ENCODE measurements at places on chromosomes 3 and 15. TPM values are rescaled to one million over a fixed set of nuclear protein-coding genes. Genes with fewer than 3 reads are reported as not detected.

The NPAP1 gene
- not detected for total RNA-seq

GRCh38 chr3:152676810-152677379, 158.0 kb upstream of the P2RY1 start:
- no peak overlapping the region for H3K4me3 ChIP-seq
- no peaks in the 10 kb centered on the region for H3K27me3 ChIP-seq
- H3K4me1 ChIP-seq: no peaks in the 10 kb centered on the region
- H3K36me3 ChIP-seq: no peaks in the 10 kb centered on the region
- no peak for DNase-seq

DNA sequence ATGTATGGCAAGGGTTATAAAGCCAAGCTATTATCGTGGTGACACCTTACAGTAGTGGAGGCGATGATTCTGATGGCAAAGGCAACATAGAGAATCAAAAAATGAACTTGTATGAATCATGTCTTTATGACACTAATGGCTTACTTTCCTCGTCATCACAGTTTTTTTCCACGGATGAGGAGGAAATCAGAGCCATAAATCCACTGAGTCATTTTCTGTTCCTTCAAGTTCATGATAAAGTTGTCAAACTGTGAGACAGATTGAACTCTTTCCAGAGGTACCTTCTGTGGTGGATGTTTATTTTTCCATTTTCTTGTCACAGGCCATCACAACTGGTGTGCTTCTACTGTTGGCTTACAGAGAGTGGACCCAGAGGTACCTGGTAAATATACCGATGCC, 8.5 kb downstream of the TMEM212 start:
- no peak overlapping the region for H3K27ac ChIP-seq
- H3K27me3 ChIP-seq: no peaks in the 10 kb centered on the region
- H3K36me3 ChIP-seq: no peaks in the 10 kb centered on the region
- H3K4me3 ChIP-seq: no peak overlapping the region
- no peak for DNase-seq
- H3K4me1 ChIP-seq: no peaks in the 10 kb centered on the region

DNA sequence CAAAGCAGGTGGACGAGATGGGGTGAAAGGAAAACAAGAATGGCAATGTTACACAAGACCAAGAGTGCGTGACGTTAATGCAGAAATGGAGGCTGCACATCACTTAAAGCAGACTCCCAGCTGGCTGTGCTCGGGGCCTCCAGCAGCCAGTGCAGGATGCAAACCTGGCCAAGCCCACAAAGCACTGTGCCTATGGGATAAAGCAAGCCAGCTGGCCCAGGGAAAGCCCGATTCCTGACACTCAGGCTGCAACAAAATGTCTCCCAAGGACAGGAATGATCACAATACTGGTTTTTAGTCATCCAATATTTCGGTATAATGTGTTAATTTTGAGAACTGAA, 86.2 kb downstream of the SEC22A start:
- no peak for DNase-seq
- no peaks in the 10 kb centered on the region for H3K4me1 ChIP-seq
- H3K36me3 ChIP-seq: peaks cover 3% of the 10 kb centered on the region
- no peak overlapping the region for H3K27ac ChIP-seq

The ITIH3 gene
- 6.8 TPM for total RNA-seq

The GOLGA6A gene
- total RNA-seq: not detected

The CELSR3 gene
- 0.91 TPM for total RNA-seq

The CHST13 gene
- total RNA-seq: 0.55 TPM

DNA sequence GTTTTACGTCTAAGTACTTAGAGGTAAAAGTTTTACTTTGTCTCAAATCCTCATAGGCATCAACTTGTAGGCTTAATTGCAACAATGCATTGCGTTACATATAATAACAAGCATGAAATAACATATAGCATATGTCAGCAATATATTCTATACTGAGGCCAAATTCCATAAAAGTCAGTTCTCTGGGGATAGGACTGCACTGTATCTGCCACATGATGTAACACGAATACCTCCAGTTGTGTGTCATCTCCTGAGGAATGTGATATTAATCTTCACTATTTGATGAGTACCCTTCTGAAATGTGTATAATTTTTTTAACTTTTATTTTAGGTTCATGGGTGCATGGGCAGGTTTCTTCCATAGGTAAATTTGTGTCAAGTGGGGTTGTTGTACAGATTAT, 126.4 kb downstream of the IMPG2 start:
- H3K27me3 ChIP-seq: no peaks in the 10 kb centered on the region
- no peaks in the 10 kb centered on the region for H3K4me1 ChIP-seq
- H3K36me3 ChIP-seq: no peaks in the 10 kb centered on the region
- no peak for DNase-seq

The RAB6B gene
- 12.0 TPM for total RNA-seq

DNA sequence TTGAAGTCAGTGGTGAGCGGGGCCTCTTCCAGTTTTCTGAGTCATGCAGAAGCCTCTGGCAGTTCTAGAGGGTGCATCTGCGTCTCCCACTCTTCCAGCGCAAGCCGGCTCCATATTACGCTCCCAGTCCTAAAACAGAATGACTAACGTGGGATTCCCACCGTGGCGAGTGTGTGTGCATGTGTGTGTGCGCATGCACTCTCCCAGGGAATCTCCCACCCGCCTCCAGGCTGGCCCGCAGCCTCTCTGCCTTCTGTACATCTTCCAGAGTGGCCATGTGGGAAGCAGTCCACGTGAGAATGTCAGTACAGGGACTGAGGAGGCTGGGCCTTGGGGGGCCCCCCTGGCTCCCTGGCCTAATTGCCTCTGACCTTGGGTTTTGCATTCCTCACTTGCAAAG, 87.7 kb downstream of the LSM3 start:
- no peaks in the 10 kb centered on the region for H3K27me3 ChIP-seq
- no peak overlapping the region for H3K27ac ChIP-seq
- H3K4me3 ChIP-seq: no peak overlapping the region
- no peaks in the 10 kb centered on the region for H3K36me3 ChIP-seq

The SLC38A3 gene
- total RNA-seq: 1.4 TPM

- no peaks in the 10 kb centered on the region for H3K4me1 ChIP-seq
- no peaks in the 10 kb centered on the region for H3K36me3 ChIP-seq
Observed at GRCh38 chr3:83941990-83942745, 1016.6 kb upstream of the CADM2 start.

The KNG1 gene
- not detected for total RNA-seq

The CISH gene
- 8.3 TPM for total RNA-seq

GRCh38 chr3:123854905-123855304, 29.2 kb downstream of the MYLK start:
- no peak overlapping the region for H3K4me3 ChIP-seq
- no peaks in the 10 kb centered on the region for H3K27me3 ChIP-seq
- H3K27ac ChIP-seq: no peak overlapping the region

DNA sequence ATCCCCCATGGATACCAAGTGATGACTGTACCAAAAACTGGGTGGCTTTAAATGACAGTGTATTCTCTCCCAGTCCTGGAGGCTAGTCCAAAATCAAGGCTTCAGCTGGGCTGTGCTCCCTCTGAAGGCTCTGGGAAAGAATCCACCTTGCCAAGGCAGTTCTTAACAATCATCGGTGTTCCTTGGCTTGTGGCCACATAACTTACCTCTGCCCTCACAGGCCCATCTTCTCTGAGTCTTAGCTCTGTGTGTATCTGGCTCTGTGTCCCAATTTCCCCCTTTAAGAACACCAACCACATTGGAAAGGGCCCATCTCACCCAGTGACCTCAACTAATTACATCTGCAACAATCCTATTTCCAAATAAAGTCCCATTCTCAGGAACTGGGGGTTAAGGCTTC, 503.0 kb upstream of the PROK2 start:
- H3K36me3 ChIP-seq: no peaks in the 10 kb centered on the region
- H3K4me1 ChIP-seq: no peaks in the 10 kb centered on the region
- H3K4me3 ChIP-seq: no peak overlapping the region
- no peaks in the 10 kb centered on the region for H3K27me3 ChIP-seq

GRCh38 chr3:32132121-32132520, 25.7 kb downstream of the GPD1L start:
- H3K36me3 ChIP-seq: peaks cover 1% of the 10 kb centered on the region
- H3K27ac ChIP-seq: no peak overlapping the region
- no peak overlapping the region for H3K4me3 ChIP-seq
- peaks cover under 1% of the 10 kb centered on the region for H3K4me1 ChIP-seq

DNA sequence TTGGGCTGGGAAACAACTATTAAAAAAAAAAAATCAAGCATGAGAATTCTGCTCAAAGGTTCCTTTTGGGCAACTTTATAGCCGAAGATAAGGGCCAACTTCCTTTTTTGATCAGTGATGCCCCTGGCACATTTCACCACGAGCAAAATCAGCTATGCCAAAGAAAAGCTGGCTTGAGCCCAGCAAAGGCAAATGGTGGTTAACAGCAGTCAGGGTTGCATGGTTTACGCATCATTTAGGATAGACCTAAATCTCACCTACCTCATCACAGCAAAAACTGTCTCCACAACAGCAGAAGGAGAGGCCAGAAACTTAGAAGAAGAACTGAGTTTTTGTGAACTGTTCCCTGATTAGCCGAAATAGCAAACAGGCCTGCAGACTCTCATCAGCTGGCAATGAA, 220.1 kb upstream of the CDIN1 start:
- H3K36me3 ChIP-seq: no peaks in the 10 kb centered on the region
- H3K4me3 ChIP-seq: no peak overlapping the region
- peaks cover 7% of the 10 kb centered on the region for H3K4me1 ChIP-seq
- no peak overlapping the region for H3K27ac ChIP-seq

GRCh38 chr15:100775581-100776185, 103.9 kb upstream of the ALDH1A3 start:
- H3K4me1 ChIP-seq: no peaks in the 10 kb centered on the region
- no peaks in the 10 kb centered on the region for H3K36me3 ChIP-seq
- DNase-seq: no peak
- H3K27ac ChIP-seq: no peak overlapping the region
- no peak overlapping the region for H3K4me3 ChIP-seq

The EOMES gene
- total RNA-seq: 0.36 TPM

- H3K27ac ChIP-seq: peak overlapping the region; percentile 99
- peaks cover 2% of the 10 kb centered on the region for H3K4me1 ChIP-seq
- no peaks in the 10 kb centered on the region for H3K27me3 ChIP-seq
- no peaks in the 10 kb centered on the region for H3K36me3 ChIP-seq
Observed at GRCh38 chr3:197711973-197712707, 24.6 kb downstream of the RUBCN start.

- H3K4me3 ChIP-seq: no peak overlapping the region
- H3K27me3 ChIP-seq: no peaks in the 10 kb centered on the region
- DNase-seq: no peak
- H3K4me1 ChIP-seq: peaks cover 1% of the 10 kb centered on the region
Observed at GRCh38 chr3:191327526-191327925, 1.7 kb upstream of the CCDC50 start.

The C3orf52 gene
- total RNA-seq: 16.8 TPM

DNA sequence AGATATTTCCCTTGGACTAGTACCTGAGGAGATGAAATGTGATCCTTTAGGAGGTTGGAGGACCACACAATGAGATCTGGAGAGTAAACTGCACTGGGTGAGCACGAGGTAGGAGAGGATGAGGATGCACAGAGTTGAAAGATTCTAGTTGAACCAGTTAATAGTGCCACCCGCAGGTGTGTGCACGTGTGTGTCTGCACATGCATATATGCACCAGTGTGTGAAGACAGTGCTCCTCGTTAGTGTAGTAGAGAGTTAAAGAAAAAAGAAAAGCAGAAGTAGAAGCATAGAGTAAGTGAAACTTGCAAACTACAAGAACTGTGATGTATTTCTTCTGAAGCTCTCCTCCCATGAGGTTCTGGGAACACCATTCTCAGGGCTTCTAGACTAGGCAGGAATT, 8.4 kb downstream of the MED12L start:
- no peaks in the 10 kb centered on the region for H3K4me1 ChIP-seq
- DNase-seq: no peak
- H3K27me3 ChIP-seq: no peaks in the 10 kb centered on the region
- no peak overlapping the region for H3K4me3 ChIP-seq

- no peaks in the 10 kb centered on the region for H3K36me3 ChIP-seq
- H3K27me3 ChIP-seq: no peaks in the 10 kb centered on the region
- no peak for DNase-seq
- no peak overlapping the region for H3K4me3 ChIP-seq
- no peak overlapping the region for H3K27ac ChIP-seq
Observed at GRCh38 chr3:7657214-7658112, 796.5 kb downstream of the GRM7 start.

- peak overlapping the region; percentile 97 for H3K27ac ChIP-seq
- no peaks in the 10 kb centered on the region for H3K27me3 ChIP-seq
- H3K4me3 ChIP-seq: no peak overlapping the region
- no peak for DNase-seq
- peaks cover 6% of the 10 kb centered on the region for H3K36me3 ChIP-seq
Observed at GRCh38 chr3:141410846-141411245, 42.5 kb downstream of the ZBTB38 start.

- H3K4me3 ChIP-seq: no peak overlapping the region
- no peak overlapping the region for H3K27ac ChIP-seq
- no peaks in the 10 kb centered on the region for H3K27me3 ChIP-seq
- H3K4me1 ChIP-seq: no peaks in the 10 kb centered on the region
Observed at GRCh38 chr3:171632766-171633165, 172.6 kb upstream of the TNIK start.
